ENCODE measurements at places on chromosomes 6 and 20. TPM values are rescaled to one million over a fixed set of nuclear protein-coding genes. Genes with fewer than 3 reads are reported as not detected.

GRCh38 chr6:117776441-117776840, 101.2 kb downstream of the NUS1 start:
- no peak for DNase-seq

DNA sequence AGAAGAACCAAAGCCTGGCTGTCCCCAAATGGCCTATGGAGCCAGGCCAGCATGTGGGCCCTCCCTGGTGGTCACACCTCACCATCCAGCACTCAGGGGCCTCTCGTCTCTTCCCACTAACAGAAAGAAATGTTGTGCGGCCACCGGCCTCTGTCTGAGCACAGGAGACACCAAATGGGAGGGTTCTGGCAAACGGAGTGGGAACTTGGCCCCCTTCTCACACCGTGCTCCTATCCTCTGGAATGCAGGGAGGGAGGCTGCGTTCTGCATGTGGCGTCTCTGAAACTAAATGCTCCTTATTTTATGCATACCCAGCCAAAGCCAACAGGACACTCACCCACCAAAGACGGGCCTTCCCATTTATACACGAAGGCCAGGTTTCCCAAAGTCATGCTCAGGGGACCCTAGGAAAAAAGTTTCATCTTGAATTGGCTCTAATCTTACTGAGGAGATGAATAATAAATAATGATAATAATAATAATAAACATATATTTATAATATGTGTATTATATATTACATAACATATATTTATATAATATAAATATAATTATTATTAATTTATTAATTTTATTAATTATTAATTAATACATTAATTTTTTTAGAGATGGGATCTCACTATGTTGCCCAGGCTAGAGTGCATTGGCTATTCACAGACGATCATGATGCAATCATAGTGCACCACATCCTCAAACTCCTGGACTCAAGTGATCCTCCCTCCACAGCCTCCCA, 102.4 kb downstream of the FOXF2 start:
- peak; percentile 46 for DNase-seq

Gene RTEL1
- 10.6 TPM for polyA plus RNA-seq

GRCh38 chr20:51894619-51895018, 92.3 kb upstream of the SALL4 start:
- no peak for DNase-seq

DNA sequence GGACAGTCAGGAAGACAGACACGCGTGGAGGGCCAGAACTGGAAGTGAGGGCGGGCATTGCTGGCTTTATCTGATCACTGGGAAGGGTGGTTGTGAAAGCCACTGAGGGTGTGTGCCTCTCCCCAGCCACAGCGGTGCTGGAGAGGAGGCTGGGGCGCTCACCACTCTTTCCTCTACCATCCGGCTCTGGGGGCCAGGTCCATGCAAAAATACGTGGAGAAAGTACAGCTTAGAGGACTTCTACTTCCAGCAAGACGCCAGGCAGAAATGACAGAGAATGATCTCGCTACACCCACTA, 148.8 kb upstream of the RPS6KA2 start:
- DNase-seq = no peak

Gene ZBTB12
- polyA plus RNA-seq = 7.5 TPM

Measured in muscle of arm (tissue), 14 donors.